ENCODE measurements at places on chromosomes 3 and 15.
A peak's percentile ranks its signal among the peaks of the same experiment; 100 is the strongest.

- no peak for DNase-seq
These were observed 10.0 kb upstream of the SLC22A13 start for GRCh38 chr3:38255627-38256026.

GRCh38 chr3:43861635-43862034 lies 170.9 kb downstream of the ABHD5 start:
- DNase-seq = no peak

DNA sequence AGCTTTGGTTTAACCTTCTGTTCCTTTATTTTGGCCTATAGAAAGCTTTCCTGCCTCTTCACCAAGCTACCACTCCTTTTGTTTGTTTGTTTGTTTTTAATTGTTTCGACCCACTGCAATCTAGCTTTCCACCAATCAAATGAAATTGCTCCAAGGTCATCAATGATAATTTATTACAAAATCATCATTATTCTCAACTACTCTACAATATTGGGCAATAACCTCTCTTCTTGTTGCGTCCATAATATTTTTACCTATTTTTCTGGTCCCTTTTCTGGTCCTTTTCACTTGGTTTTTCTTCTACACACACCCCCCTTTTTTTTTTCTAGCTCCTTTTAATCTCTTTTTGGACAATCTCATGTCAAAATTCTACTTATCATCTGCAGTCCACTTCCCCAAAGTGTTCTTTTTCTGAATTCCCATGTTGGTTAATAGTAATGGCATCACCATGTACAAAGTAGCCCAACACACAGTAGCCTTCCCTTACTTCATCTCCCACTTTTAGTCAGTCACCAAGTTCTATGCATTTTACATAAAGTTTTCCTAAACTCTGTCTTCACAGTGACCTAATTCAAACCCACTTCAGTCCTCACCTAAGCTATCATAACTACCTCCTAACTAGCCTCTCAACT lies 11.0 kb upstream of the ANKRD28 start:
- no peak for DNase-seq

DNA sequence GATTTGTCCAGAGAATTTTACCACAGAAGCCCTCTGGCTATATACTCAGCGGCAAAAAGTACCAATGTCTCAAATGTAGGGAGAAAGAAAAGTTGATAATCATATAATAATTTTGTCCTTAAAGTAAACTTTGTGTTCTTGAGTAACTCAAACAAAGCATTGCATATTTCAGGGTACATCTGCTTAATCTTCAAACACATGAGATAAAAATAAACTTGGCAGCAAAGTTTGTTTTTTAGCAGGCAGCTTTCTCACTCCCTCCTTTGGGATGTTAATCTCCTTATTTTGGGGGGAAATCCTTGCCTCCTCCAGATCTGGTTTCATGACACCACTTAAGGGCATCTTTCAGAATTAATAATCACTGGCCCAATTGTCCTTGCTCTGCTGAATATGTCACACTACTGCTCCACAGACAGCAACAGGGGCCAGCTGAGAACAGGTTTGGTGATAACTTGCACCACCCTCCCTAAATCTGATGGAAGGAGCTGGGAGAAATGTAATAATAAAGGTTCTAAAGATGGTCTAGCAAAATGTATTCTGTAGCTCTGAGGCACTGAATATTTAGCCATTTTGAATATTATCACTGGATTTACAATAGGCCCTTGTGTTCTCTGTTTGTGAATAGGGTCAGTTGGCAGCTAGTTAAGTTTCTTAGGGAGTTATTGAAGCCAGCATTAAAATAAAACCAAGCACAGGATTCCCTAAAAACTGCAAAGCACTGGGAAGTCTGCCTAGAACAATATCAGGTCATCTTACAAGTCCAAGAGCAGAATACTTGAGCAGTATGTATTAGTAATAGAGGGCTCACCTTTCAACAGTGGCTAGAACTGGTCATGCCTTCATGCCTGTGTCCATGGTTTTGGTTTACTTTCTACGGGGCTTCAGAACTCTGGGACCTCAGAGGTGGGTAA lies 79.2 kb downstream of the EFL1 start:
- DNase-seq = no peak

GRCh38 chr15:98671060-98672008 lies 23.0 kb downstream of the IGF1R start:
- no peak for DNase-seq

GRCh38 chr3:174376346-174376745 lies 482.8 kb upstream of the NAALADL2 start:
- no peak for DNase-seq

DNA sequence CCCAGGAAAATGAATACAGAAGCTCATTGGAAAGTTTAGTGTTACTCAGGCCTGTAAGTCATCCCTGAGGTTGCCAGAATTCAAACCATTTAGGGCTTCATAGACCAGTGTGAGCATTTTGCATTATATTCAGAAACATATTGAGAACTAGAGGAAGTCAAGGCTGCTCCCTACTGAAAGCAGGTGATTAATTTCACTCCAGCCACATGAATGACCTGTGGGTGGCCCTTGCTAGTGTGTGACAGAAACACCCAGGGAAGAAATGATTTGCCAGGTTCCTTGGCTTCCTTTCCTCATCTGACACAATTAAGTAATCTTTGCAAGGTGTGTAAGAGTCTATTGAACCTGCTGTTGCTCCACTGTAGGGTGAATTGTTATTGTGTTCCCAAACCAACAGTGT lies 61.8 kb downstream of the GAP43 start:
- no peak for DNase-seq

- DNase-seq = no peak
These were observed 163.1 kb downstream of the ROBO1 start for GRCh38 chr3:79604681-79605080.

DNA sequence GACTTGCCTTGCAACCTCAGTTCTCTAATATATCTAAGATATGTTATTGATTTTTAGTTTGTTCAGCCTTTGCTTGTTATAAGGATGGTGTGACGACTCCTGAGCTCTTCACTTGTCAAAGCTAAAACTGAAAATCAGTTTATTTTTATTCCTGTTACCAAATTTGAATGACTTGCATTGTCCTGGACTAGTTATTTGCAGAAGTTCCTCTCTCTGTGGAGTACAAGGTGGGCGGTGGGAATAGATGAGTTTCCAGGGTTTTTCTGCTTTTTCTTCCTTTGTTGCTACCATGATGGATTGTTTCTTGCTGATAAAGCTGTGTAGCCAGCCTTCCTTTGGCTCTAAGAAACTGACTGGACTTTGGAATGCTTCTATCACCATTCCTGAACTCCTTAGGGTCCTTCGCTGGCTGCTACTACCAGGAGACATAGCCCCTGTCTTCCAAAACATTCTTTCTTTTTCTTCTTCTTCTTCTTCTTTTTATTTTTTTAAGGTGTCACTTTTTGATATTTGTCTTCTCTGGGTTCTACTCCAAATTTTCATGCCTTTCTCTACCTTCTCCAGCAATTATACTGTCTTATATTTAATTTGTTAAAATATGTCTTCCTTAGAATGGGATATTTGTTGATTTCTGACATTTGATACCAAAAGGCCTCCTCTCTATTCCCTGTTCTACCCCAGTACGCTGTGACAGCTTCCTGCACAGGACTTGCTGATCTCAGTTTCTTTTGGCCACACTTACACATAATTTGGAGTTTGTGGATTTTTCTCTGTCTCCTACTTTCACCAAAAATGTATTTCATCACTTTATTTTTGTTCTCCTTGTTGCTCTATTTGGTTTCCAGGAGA lies 145.1 kb upstream of the THRB start:
- DNase-seq = no peak

GRCh38 chr15:93195109-93195508 lies 106.1 kb upstream of the RGMA start:
- no peak for DNase-seq

DNA sequence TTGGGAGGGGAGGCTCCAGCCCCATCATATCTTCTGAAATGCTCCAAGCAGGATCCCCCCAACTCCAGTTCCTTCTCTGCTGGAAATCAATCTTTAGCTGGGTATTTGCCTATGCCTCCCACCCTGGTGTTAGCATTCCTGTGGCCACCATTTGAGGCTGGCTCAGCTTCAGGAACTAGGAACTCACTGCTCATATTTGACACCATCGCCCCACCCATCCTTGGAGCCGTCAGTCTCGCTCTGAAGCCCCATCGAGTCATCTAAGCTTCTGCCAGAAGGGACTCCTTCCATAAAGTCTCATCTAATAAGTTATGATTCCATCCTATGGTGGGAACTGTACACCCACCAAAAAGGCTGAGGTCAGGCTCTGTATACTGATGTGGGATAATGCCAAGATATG lies 26.4 kb downstream of the PRKCD start:
- DNase-seq = no peak

- no peak for DNase-seq
These were observed 141.5 kb downstream of the GADL1 start for GRCh38 chr3:30752970-30753369.

GRCh38 chr3:62101488-62101887 lies 271.9 kb downstream of the FEZF2 start:
- peak; percentile 35 for DNase-seq

- DNase-seq = no peak
These were observed 33.5 kb downstream of the ALS2CL start for GRCh38 chr3:46660003-46660402.

- no peak for DNase-seq
These were observed 31.4 kb upstream of the MRPS22 start for GRCh38 chr3:139312416-139312815.

DNA sequence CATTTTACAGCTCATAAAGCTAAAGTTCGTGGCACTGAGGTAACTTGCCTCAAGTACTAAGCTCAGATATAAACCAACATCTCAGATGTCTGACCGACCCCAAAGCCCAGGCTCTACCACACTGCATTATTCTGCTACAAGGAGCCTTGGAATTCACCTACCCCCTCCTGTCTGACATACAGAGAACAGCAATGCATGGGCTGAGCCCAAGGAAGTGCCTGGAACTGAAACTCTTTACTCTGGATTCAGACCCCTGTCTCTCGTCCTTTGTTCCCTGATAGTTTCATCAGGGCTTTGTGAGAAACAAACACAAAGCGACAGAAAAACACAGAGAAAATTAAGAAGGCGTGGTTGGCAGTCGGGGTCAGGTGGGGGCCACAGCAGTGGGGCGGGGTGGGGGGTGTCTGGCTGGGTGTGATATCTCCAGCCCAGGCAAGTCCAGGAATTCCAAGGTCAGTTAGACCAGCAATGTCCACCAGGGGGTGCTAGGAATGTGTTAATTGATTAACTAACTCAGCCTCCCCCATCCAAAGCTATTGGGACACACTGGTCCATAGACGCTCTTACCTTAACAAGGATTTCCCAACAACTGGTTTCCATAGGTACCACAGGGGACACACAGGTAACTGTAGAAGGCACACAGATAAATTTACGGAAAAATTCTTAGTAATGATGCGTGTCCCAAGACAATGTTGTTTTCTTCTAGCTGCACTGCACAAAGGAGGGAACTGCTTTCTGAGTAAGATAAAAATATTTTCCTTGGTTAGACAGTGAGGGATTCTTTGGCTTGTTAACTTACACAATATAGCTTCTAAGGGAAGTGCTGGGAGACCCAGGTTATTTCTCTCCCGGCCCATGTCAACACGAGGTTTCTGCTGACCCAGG lies 18.8 kb upstream of the SSUH2 start:
- peak; percentile 57 for DNase-seq

- no peak for DNase-seq
These were observed 48.8 kb downstream of the FBXO22 start for GRCh38 chr15:75952525-75952924.

GRCh38 chr3:126083913-126084767 lies at the start of gene SLC41A3:
SLC41A3 (minus strand) TSS chr3:126084124; CDS start chr3:126068219, 15,905 bp downstream.
- peak; percentile 95 for DNase-seq

GRCh38 chr3:13417166-13417947 lies 2.8 kb downstream of the NUP210 start:
- no peak for DNase-seq

- no peak for DNase-seq
These were observed 39.8 kb downstream of the UBE2E1 start for GRCh38 chr3:23845326-23846216.

- DNase-seq = no peak
These were observed 40.2 kb downstream of the GJD2 start for GRCh38 chr15:34714476-34715121.

- DNase-seq = no peak
These were observed 4.4 kb downstream of the NAA50 start for GRCh38 chr3:113741620-113742019.

DNA sequence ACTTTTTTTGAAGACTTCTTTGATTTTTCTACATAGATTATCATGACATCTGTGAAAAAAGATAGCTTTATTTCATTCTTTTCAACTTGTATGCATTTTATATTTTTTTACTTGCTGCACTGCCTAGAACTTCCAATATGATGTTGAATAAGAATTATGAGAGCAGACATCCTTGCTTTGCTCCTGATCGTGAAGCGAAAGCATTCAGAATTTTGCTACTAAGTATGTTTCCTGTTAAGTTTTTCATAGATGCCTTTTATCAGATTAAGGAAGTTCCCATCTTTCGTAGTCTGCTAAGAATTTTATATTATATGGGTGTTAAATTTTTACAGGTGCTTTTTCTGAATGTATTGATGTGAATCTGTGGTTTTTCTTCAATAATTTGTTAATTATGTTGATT lies 163.4 kb upstream of the GADL1 start:
- no peak for DNase-seq

DNA sequence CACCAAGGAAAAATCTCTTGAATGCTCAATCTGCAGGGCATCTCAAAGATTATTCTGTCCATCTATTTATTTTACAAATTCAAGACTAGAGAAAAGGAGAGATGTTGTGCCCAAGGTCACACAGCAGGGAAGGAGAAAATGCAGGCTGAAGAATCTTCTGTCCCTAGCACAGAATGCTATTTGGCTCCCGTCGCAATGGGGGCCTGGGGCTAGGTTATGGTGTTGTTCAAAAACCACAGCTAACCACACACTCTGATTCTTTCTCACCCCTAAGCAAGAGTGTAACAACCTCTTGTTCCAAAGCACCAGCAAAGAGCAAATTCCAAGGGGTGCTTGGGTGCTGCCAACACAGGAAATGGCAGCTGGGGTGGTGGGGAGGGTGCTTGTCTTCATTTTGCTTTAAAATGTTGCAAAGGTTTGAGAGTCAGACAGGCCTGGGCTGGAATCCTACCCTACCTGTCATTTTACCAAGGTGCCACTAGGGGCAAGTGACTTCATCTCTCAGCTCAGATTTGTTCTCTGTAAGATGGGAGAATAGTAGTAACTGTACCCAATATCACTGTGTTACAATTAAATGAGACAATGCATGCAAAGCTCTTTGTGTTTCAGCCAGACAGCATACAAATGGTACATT lies 112.5 kb downstream of the ADAMTS9 start:
- no peak for DNase-seq

GRCh38 chr3:176992978-176993377 lies 204.3 kb downstream of the TBL1XR1 start:
- no peak for DNase-seq

DNA sequence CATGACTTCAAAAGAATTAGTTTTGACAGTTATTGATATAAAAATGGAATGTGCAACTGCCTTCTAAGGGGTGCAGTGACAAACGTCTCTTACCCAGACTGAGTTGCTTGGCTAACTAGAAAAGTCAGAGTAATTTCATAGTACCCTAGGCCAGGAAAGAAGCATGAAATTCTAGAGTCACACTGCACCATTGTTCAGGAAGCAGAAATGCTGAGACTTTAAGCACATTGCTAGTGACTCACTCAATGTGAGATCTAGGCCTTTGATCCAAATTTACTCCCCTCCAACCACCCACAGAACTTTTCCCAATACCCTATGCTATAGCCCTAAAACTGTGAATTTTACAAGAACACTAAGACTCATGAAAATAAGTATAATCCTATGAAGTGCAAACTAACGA lies 110.8 kb downstream of the DUT start:
- DNase-seq = no peak

Measured in right hindlimb (tissue), 1 donor.